ENCODE measurements at places on chromosomes 4 and X.

DNA sequence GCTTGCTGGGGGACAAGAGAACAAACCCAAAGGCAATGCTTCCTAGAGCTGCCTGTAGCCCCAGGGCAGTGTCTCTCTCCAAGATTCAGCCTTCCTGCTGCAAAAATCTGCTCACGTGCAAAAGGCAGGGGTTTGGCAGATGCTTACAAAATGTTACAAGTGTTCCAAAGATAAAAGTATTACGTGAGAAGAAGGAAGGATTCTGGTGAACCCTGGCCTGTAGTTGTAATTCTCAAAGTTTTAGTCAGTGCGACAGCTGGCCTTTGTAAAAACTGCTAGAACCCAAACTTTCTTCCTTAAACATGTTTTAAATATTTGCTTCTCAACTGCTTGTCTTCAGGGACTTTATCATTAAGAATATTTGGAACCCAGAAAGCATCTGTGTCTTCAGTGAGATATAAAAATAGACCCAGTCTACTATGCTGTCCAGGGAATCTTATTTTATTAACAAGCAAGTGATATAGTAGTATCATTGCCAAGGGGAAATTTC, 232.3 kb downstream of the FRMPD4 start:
- ATAC-seq: no peak

DNA sequence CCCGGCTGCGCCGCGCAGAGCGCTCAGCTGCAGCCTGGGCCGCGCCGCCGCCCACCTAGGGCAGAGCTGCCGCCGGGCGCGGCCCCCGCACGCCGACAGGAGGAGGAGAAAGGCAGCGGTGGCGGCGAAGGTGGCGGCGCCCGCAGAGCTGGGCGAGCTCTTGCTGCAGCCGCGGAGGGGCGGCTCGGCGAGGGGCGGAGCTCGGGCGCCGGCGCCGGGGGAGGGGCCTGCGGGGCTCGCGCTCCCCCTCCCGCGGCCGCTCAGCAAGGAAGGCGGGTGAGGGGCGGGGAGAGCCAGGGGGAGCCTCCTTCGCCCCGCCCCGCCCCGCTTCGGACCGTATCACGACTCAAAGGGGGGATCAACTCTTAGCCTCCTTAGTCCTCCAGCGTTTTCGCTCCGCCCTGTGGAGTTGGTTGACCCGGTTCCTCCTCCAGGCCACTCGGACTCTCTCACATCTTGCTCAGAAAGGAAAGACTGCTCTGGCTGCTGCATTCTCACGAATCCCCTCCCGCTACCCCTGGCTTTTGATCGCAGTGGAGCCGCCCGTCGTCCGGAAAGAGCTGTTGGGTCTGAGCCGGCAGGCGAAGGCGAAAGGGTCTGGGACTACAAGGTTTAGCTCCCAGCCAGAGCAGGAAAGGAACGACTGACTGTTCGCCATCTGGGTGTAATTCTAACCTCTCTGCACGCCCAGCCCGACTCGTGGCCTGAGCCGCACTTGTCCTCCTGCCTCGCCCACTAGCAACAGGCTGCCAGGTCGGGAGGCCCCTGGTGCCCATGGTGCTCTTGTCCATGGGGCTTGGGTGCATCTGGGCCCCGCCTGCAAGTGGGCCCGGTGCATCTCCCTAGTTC, at the start of gene ATP8A1:
TSS of gene ATP8A1 (minus strand) at position 162 of the 849 bp plus-strand sequence. CDS start 232 bp downstream, outside the sequence.
- ATAC-seq: peak; percentile 98

- no peak for ATAC-seq
Observed at GRCh38 chr4:93217431-93217830, 611.1 kb upstream of the ATOH1 start.

DNA sequence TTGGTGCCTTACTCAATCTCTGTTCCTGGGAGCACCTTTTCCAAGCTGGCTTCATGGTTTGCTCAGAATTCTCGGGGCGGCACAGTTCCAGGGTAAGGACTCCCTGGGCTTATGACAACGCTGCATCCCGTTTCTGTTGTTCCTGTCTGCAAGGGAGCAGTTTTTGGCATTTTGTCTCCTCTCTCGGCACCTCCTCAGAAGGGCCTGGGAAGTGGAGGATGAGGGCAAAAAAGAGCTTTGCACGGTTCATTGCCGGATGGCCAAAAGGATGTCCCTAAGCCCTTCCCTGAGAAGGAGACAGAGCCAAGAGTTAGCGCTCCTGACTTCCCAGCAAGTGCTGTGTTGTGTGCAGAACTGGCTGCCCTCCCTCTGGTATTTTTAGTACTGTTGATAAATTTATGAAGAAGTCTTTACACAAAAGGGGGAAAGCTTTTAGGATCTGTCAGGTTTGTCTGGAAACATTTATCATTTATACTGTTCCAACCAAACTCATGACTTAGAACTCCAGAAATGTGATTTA, 13.4 kb downstream of the SRD5A3 start:
- ATAC-seq: no peak

DNA sequence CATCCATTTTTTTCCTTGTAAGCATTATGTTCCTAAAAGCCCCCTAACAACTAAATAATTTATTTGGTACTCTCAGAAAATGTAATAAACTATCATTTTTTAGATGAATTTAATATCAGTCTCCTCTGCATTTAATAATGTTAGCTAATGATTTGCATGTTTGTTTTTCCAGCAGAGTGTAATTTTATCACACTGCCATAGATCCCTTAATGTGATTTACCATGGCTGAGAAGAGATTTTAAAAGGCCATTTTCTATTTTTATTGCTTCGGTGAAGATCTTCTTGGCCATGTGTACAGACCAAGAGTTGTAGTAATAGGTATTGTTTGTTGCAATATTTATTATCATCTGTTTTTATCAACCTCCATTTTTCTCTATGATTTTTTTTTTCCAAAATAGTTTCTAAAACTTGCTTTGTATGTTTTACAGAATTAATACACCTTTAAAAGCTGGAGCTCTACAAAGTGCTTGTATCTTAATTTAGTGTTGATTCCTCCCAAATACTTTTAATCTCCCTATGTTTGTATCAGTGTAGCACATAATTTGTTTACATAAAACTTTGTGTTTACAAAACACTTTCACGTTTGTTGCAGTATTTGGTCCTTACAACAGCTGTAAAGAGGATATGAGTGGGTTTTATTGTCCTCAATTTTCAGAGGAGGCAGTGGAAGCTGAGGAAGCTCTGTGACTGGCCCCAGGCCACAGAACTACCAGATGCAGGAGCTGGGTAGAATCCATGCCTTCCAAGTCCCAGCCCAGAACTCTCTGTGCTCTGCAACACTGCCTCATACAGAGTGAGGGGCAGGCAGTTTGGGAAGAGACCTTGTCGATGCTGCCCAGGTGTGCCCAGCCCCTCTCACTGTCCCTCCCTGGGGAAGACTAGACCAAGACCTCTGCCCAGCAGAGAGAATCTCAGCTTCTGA, 58.1 kb downstream of the FAM114A1 start:
- no peak for ATAC-seq

DNA sequence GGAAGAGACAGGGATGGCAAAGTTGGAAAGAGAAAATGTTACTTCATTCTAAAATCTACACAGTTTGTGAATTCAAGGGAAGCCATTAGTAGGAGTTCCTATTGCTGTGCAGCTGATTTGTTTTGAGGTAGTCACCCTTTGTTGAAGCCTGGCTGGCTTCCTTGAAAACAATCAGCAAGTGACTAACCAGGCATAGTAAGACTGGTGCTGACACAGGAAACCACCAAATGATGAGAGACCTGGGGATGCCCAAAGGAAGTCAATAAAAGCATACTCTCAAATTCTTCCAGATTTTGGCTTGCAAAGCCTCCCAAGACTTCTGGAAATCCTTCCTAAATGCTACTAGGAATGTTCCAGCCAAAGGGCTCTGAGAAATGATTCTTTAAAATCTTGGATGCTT, 23.9 kb upstream of the PRDM8 start:
- peak; percentile 64 for ATAC-seq

DNA sequence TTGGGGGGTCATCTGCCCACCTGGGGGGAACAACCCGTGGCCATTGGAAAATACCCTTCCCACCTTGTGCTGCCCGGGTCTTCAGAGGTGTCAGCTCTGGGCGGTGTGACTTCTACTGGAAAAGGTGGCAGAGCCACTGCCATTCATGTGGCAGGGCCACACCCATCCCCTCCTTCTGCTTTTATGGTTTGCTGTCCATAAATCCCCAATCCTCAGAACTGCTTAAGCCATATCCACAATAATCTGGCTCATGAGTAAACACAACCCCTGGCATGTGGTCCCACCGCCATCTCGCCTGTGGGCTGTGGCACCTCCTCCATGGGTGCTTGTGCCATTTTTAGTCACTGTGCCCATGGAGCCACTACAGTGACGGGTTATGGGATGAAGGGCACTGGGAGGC, 20.6 kb downstream of the SORCS2 start:
- ATAC-seq: no peak

DNA sequence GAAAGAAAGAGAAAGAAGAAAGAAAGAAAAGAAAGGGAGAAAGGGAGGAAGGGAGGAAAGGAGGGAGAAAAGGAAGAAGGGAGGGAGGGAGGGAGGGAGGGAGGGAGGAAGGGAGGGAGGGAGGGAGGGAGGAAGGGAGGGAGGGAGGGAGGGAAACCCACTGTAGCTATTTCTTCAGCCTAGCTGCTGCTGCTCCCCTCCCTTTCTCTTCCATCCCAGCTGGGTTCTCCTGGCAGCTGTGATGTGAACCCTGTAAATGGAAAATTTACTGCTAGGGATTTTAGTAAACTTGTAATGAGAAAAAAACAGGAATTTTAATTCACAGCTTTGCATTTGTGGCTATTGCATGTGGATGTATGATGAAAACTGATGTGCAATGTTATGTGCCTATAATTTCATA, 8.0 kb downstream of the NR0B1 start:
- no peak for ATAC-seq

DNA sequence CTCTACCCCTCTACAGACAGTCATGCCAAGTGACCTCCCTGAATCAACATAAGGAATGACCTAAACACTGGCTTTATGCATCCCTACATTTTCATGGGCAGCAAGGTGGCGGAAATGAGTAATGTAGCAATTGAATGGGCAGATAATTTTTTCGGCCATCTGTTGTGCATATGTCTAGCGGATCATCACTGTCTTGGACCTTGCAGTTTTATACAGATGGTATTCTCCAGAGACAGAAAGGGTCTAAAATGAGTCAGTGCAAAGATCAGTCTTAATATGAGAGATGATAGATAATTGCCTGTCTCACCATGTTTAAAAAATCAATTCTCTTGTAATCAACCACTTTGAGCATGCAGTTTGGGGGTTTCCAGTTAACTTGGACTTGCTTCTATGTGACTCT, 177.3 kb upstream of the DKK2 start:
- ATAC-seq: no peak

All from esophagus mucosa (tissue), 1 donor.